ENCODE measurements at places on chromosomes 16 and 17.

DNA sequence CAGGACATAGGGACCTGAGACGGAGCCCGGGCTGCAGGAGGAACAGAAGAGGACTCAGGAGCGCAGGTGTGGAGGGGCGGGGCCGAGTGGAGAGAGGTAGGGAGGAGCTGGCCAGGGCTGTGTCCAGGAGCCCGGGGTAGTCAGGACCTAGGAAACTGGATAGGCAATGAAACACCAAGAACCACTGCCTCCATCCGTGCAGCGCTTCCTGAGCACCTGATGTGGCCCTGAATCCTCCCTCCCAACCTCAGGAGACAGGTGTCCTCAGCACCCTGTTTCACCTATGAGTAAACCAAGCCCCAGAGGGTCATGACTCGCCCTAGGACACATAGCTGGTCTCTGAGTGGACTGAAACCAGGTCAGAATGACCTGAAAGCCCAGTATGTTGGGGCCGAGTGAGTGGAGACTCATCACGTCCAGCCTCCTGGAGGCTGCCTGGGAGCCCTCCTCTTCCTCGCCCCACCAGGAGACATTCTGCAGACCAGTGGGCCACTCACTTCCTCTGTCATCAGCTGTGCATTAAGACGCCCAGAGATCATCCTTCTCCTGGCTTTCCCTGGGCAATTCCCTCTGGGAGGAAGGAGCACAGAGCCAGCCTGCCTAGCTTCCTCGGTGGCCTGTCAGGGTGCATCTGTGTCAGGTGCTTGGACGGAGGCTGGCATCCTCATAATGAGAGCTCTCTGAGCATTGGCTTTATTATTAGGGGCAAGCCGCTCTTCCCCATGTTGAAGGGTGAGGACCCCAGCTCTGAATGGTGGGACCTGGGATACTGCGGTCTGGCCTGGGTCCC, 72.8 kb downstream of the SCNN1B start:
- no peak for DNase-seq

GRCh38 chr17:71467719-71468118, 653.1 kb upstream of the SOX9 start:
- DNase-seq = no peak

- DNase-seq = no peak
Measured at GRCh38 chr17:801660-802059, 19.5 kb downstream of the MRM3 start.

GRCh38 chr16:30767767-30768465, 5.8 kb downstream of the RNF40 start:
- DNase-seq = no peak

DNA sequence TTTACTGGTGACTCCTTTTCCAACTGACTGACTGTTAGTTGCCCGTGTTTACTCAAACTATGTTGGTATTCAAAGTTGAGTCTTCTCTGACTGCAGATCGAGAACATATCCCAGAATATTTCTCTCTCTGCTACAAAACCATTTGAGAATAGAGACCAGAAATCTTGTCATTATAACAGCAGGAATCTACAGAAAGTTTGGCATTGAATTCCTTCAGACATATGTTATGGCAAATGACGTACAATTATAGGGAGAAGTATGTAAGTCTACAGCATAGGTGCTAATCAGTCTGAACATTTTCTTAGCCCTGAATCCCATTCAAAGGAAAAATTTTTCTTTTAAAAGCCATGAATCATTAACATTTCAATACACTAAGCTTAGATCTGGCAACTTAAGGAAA, 239.8 kb upstream of the SOX9 start:
- DNase-seq = no peak

- DNase-seq = no peak
Measured at GRCh38 chr16:87327798-87328495, 10.8 kb upstream of the C16orf95 start.

DNA sequence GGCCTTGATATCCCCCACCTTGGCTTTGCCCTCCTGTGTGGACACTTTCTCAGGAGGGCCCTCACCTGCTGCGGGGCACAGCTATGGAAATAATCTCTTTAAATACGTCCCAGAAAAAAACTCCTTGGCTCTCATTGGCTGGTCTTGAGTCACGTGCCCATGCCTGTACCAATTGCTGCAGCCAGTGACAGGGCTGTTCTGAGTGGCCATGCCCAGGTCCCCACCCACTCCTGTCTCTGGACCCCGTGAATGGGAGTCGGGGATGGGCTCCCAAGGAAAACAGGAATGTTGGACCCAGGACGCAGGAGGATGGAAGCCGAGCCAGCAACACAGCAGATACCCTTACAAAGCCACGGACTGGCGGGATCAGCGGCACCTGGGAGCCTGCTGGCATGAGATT, 53.1 kb upstream of the CDR2 start:
- no peak for DNase-seq

- no peak for DNase-seq
Measured at GRCh38 chr16:78742501-78743283, 643.2 kb downstream of the WWOX start.

- no peak for DNase-seq
Measured at GRCh38 chr17:45709728-45710288, 74.3 kb upstream of the CRHR1 start.

- no peak for DNase-seq
Measured at GRCh38 chr17:39357986-39358385, 43.4 kb downstream of the FBXL20 start.

DNA sequence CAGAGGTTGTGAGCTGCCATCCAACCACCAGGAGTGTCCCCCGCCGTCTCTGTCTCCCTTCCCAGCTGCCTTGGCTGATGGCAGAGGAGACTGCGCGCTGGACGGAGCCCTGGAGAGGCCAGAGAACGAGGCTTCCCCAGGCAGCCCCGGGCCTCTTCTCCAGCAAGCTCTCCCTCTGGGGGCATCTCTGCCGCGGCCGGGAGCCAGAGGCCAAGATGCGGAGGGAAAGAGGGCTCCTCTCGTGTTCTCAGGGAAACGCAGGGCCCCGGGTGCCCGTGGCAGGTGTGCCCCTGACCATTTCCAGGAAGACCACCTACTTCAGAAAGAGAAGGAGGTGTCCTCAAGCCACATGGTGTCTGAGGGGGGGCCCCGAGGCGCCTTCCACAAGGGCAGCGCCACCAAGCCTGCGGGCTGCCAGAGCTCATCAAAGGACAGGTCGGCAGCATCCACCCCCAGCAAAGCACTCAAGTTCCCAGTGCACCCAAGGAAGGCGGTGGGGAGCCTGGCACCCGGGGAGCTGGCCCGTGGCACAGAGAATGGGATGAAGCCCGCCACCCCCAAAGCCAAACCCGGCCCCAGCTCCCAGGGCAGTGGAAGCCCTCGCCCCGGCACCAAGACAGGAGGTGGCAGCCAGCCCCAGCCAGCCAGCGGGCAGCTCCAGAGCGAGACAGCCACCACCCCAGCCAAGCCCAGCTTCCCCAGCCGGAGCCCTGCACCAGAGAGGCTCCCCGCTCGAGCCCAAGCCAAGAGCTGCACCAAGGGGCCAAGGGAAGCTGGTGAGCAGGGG, 14.8 kb upstream of the ZFPM1 start:
- DNase-seq = no peak

GRCh38 chr16:29806641-29807425, 504 bp downstream of the MAZ start:
- peak; percentile 57 for DNase-seq

DNA sequence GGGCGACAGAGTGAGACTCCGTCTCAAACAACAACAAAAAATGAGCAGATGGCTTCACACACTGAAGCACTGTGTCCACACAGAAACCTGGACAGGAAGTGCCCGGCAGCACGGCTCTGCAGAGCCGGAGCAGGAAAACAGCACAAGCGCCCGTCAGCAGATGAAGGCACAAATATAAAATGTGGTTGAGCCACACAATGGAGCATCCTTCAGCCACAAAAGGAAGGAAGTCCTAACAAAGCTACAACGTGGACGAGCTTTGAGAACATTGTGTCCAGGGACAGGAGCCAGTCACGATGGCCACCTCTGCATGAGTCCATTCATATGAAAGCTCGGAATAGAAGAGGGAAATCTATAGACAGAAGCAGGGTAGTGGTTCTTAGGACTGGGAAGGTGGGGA, 15.7 kb downstream of the RHBDF2 start:
- no peak for DNase-seq

DNA sequence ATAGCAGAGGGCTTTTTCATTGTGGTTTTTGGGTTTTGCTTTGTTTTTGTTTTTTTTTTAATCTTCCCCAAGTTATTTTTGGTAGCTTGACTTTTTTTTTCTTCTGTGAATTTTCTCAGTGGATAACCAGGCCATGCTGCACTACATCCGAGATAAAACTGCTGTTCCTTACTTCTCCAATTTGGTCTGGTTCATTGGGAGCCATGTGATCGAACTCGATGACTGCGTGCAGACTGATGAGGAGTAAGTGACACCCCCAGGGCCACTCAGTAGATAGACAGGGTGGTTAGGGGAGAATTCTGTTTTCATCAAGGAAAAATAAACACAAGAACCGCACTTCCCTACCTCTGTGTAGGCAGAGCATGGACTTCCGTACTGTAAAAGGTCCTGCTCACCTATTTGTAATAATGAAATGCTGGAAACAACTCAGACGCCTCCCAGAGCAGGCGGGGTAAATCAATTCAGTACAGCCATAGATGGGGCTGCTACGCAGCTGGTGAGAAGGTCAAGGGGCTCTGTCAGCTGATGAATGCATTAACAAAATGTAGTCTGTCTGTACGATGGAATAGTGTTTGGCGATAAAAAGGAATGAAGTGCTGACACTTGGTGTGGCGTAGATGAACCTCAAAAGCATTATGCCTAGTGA, 28.6 kb downstream of the CLEC16A start:
- no peak for DNase-seq

DNA sequence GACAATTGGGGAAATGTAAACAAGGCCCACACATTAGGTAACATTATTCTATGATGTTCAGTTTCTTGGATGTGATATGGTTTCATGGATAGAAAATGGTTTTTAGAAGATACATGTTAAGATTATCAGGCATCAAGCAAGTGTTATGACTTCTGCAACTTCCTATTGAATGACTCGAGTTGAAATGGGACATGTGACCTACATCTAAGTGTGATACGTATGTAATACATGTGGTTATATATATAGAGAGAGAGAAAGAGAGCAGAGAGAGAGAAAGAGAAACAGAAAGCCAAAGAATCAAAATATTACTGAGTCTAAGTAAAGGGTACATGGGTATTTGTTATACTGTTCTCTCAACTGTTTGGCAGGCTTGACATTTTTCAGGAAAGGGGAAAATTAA, 1.7 kb downstream of the TMEM170A start:
- no peak for DNase-seq

GRCh38 chr16:58170223-58170622, 27.7 kb downstream of the CSNK2A2 start:
- DNase-seq = no peak

GRCh38 chr16:71499775-71500364, 10.7 kb upstream of the ZNF19 start:
- DNase-seq = peak; percentile 57

DNA sequence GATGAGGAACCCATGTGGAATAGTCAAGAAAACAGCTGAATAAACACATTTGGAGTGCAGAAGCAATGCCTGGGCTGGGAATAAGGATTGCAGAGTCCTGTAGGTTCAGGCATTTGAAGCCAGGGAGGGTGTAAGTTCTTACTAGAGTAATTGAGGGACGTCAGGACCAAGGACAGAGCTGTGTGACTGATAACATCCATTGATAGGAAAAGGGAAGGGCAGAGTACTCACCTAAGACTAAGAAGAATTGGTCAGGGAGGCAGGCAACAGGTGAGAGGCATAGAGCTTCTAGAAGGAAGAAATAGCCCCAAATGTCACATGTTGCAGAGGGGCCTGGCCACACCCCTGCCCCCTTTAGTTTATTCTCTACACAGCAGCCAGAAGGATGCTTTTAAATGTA, 79.8 kb upstream of the TMEM132E start:
- DNase-seq = peak; percentile 13

DNA sequence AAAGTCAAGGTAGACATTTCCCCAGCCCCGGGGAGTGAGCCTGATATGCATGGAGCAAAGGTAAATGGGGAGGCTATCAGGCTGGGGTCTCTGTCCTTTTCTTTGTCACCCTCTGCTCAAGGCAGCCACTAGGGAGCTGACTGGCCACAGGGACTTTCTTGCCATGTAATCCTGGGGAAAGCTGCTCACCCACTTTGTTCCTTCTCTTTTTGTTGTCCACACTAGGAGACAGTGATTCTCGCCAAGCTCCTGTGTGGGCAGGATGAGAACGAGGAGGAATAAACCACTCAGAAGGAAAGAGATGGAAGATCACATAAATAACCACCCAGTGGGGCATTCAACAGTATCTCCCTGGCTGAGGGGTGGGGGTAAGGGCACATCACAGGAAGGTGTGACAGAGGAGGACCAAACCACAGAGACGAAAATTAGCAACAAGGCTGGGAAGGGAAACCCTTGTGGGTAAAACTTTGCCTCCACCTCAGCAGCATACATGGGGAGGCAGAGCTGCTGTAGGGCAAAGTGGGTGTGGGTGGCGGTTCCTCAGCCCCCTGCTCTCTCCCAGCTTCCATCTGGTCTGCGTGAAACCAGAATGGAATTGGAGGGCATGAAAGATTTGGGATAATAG, 26.2 kb upstream of the CCL1 start:
- no peak for DNase-seq

GRCh38 chr16:24188021-24188542, 68.1 kb upstream of the CACNG3 start:
- DNase-seq = no peak

DNA sequence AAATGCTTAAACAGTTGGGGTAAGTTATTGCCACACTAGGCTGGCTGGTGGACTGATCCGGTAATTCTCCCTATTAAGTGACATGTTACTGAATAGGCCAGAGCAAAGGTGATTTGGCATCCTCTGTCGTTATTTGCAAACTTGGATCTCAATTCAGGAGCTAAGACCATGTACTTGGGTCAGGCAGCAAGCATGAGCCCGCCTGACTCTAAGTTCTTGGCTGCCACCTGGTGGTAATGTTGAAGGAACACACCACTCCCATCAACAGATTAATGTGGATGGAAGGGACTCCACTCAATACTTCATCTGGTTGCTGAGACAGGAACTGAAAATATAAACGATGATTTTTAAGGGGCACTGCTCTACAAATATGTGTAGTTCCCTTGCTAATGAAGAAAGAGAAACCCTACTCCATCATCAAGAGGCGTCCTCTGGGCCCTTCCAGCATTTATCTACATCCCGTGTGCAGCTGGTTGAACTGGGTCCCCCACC, 70.8 kb downstream of the EMP2 start:
- DNase-seq = peak; percentile 69
